ENCODE measurements at places on chromosomes 4 and X.

DNA sequence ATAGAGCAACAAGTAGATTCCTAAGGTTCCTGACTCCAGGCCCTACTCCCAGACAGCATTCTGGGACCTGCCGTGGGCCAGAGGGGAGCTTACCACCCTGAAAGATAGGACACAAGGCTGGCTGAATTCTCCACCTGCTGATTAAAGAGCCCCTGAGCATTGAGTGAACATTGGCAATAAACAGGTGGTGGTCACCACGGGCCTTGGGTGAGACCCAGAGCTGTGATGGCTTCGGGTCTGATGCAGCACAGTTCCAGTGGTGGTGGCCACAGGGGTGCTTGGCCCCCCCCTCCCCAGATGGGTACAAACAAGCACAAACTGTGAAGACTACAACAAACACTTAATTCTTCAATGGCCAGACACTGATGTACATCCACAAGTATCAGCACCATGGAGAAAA is 444.6 kb downstream of the GASK1B start:
- no peak for DNase-seq

GRCh38 chrX:96846841-96847240 is 36.9 kb upstream of the RPA4 start:
- no peak for DNase-seq

- DNase-seq, result no peak
Measured at GRCh38 chr4:79466621-79467020, 58.6 kb upstream of the GK2 start.

DNA sequence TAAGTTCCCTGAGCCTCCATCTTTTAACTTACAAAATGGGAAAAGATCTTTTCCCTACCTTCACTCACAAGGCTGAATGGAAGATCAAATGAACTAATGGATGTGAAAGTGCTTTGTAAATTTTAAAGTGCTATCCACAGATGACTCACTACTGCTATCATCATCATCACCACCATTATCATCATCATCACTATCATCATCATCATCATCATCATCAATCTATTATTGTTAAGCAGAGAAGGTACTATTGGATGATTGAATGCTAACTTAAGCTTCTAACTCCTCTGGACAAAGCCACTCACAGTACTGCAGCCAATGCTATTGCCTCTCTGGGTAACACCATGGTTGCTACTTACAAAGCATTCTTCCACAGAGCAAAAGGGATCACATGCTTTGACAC is 1.9 kb downstream of the FRMD7 start:
- no peak for DNase-seq

- no peak for DNase-seq
Measured at GRCh38 chrX:118864063-118864635, 40.5 kb downstream of the ZCCHC12 start.

DNA sequence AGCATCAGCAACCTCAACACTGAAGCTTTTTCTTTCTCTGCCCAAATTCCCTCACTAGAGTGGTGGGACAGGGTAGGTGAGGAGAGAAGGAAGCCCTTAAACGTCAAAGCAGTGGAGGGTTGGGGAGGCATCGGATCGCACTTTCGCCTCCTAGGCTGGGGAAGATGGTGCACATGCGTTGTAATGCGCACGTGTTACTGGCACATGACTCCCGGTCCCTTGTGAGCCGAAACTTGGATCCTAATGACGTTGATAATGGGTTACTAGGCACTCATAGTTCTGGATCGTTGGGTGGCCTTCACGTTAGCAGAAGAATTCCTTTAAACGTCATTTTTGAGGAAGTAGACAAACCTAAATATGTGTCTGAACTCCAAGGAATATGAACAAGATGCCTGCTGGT is at the start of gene CBLL2:
CBLL2 (plus strand) TSS at position 301 of the 400 bp plus-strand sequence; CDS start at position 380, 79 bp downstream.
- DNase-seq, result no peak

GRCh38 chr4:154622598-154622997 is 10.1 kb upstream of the FGG start:
- peak; percentile 7 for DNase-seq

- DNase-seq, result no peak
Measured at GRCh38 chrX:153938226-153938786, 3.5 kb upstream of the NAA10 start.

DNA sequence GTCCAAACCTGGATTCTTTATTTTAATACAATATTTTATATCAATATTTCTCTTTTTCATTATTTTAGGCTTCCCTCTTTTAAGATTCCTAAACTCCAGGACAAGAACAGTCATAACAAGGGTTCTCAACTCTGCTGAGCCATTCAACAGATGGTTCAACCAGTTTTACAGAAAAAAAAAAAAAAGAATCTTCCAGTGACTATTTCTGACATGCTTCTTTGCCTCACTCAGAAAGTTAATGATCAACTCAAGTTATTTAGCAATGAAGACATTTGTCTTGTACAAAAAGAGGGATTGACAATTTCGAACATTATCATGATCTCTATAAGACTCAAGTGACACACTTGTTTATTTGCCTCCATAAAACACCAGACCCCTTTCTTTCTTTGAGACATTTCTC is 282.6 kb upstream of the GRID2 start:
- DNase-seq, result no peak

GRCh38 chr4:11427121-11427996 is 1.3 kb downstream of the HS3ST1 start:
- no peak for DNase-seq

GRCh38 chrX:21176921-21177571 is 197.2 kb upstream of the CNKSR2 start:
- no peak for DNase-seq

- no peak for DNase-seq
Measured at GRCh38 chrX:139680356-139680755, 27.6 kb downstream of the MCF2 start.

DNA sequence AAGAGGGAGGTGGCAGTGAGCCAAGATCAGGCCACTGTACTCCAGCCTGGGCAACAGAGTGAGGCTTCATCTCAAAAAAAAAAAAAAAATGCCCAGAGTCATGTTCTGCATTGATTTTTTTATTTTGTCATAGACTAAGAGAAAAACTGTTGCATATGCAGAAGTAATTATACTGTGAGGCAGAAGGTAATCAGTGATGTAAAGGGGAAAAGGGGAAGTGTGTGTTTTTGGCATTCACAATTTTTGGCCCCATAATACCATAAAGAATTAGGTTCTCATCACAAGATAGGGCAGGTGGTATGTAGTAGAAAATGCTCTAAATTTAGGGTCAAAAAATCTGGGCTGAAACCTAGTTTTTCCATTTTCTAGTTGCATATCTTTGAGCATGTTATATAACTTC is 47.3 kb upstream of the GAB1 start:
- no peak for DNase-seq

GRCh38 chr4:76212851-76213414 is 691 bp downstream of the SCARB2 start:
- no peak for DNase-seq

GRCh38 chr4:1821679-1822567 is 28.8 kb downstream of the FGFR3 start:
- DNase-seq, result no peak

DNA sequence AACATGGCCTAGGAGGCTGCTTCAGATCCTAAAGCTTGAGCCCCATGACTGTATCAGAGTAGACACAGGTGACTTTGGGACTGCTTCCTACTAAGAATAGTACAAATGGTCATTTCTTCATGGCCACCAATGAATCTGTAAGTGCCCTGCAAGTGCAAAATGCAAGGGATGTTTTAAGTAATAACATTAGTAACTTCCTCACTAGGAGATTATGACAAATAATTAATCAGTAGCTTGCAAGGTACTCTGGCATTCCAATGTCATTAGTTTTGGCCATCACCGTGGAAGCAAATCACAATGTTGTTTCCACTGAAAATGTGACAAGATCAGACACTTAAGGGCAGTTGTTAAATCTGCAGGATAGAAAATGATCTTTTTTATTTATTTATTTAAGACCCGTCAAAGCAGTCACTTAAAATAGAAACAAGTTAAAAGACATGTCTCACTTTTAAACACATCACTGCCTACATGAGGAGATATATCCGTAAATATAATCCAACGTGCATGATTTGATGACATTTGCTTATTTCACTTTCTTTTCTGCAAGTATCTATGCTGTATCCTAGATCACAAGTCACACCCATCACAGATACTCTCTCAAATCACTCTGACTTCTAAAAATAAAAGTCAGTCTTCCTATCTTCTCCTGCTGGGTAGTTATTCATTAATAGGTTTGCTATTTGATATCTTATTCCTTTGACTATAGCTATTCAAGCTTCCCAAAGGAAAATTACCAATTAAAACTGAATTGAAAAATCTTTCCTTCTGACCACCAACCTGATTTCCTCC is 400.6 kb downstream of the IL15 start:
- no peak for DNase-seq

- no peak for DNase-seq
Measured at GRCh38 chr4:143575331-143575730, 61.8 kb downstream of the SMARCA5 start.

DNA sequence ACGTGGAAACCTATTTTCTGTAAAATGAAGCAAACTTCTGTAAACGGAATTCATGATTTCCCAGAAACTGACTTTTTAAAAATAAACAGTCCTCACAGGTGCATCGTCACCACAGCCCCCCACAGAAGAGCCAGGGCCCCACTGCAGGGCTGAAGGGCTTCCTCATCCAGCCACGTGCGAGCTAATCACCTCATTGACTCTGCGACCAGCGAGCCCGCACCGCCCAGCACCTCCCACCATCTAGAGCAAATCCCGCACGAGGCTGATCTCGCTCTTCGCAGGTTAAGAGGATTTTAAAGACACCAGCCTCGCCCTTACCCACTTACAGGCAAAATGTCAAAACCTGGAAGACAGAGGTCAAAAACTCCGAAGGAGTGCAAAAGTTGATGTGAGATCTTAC is 14.8 kb downstream of the PPP2R3B start:
- DNase-seq, result no peak

- DNase-seq, result no peak
Measured at GRCh38 chrX:119410854-119411253, 11.7 kb downstream of the SLC25A43 start.

DNA sequence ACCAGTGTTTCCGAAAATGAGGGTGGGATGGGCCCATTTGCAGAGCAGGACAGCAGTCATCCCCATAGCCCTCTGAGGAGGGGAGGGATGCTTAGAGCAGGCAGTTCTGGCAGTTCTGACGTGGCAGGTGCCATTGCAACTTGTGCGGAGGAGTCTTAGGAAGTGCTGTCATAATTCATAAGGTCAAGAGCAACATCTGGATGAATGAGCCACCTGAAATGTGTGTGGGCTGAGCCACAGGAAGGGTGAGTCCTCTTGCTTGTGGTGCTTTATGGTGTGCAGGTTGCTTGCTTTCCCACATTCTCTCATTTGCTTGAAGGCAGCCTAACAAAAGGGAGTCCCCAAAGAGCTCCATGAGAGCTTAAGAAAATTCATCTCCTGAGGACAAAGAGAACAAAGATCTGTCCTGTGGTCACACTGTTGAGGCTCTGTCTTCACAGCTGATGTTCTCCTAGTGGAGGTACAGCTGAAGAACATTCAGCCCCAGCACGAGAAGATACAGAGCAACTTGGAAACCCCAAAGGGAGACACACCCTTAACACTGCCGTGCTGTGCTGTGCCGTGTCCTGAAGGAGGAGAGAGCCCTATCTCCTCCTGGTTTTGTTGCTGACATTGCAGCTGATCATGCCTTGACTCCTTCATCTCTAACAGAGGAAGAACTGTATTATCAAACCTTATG is 60.3 kb downstream of the DLG3 start:
- no peak for DNase-seq

DNA sequence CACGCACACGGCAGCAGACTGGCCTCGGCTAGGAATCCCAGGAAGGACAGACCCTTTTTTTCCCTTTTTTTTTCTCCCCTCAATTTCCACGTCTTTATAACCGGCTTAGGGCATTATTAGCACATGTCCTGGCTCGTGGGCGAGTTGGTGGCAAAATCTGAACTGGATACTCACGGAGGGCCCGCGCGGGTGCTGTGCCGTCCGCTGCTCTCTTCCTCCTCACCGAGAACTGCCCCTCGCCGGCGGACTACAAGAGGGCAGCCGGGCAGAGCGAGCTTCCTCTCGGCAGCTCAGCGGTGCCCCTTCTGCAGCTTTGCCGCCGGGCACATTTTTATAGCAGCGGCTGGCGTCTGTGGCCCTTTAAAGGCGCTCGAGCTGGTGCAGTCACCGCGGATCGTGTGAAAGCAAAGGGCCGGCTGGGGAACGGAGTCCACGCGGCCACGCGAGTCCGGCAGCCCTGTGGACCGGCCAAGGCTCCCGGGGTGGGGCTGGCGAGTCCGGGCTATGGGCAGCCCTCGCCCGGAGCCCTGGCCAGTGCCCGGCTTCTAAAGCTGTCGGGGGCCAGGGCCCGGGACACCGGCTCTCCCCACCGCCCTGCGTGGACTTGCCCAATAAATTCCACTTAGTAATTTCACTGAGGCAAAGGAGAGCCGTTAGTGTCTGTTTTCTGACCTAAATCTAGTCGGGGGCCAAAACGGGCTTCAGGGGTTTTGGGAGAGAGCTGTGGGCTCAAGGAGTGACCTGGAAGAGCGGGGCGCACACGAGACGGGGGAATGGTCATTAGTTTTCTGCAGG is 1.3 kb upstream of the CITED1 start:
- peak; percentile 52 for DNase-seq

DNA sequence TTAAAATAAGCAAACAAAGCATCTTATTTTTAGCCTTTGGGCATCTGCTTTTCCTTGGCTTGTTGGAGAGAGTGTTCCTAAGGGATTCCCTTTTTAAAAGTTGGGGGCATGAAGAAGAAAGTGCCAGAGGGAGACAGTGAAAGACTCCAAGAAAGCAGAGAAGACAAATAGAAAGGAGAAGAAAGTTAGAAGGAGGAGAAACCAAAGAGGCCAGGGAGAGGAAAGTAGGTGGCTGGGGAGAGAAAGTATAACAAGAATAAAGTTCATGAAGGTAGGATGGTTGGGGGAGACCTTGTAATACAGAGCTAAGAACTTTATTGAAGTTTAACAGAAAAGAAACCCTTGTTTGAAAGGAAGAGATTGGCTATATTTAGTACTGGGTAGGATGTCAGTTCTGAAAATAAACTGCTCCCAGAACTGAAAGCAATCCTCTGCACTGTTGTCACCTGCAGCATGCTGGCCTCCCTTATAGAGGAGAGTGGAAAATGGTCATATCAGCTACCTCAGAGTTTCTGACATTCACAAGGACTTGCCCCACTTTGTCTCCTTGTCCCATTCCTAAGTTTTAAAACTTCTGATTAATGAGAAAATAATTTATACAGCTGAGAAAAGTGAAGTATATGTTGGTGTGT is 125.3 kb upstream of the VAMP7 start:
- DNase-seq, result no peak

DNA sequence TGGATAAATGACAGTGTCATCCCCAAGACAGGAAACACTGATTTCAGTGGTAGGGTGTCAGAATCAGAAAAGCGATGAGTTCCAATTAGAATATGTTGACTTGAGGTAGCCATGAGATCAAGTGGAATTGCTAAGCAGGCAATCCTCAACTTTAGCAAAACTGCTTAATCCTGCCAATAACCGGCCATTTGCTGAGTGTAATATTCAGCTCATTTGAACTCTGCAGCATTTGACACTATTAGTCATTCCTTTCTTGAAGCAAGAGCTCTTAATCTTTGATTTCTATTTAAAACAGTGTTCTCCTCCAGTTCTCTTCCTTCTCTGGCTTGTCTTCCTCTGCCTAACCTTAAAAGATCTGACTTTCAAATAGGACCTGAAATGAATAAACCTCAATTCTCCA is 68.7 kb upstream of the DCLK2 start:
- DNase-seq, result no peak

- no peak for DNase-seq
Measured at GRCh38 chrX:12896935-12897334, 9.5 kb upstream of the TLR8 start.
